ENCODE measurements at places on chromosomes 6 and 20. TPM values are rescaled to one million over a fixed set of nuclear protein-coding genes. Genes with fewer than 3 reads are reported as not detected.

Gene OGFR
- total RNA-seq, result 25.1 TPM

Gene TMEM217
- total RNA-seq, result 0.60 TPM

Gene IL22RA2
- not detected for total RNA-seq

Gene COL11A2
- 3.5 TPM for total RNA-seq

Gene C6orf58
- not detected for total RNA-seq

DNA sequence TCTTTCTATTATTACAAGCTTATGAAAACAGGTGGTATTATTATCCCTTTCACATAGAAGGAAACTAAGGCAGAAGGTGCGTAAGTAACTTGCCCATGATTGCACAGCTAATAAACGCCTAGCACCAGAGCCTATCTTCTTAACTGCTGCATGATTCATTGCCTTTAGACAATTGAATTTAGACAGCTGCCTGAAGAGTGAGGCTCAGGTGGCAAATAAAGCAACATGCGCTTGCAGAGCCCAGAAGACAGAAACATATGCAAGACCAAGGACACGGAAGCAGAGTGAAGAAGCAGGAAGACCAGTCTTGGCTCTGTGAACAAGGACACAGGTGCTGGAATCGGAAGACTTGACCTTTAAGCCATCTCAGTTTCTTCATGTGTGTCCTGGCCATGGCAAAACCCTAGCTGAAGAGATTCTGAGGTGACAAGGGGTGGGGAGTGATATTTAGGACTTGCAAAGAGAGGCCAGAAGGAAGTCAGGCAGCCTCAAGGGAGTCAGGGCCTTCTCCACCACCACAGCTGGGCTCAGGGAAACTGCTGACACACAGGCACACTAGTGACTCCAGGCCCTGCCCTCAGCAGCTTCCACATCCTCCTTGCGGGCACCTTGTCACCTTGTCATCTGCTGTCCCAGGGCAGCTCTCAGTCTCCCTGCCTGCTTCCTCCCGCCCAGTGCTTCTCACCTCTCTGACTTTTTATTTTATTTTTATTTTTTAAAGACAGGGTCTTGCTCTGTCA lies 91.7 kb upstream of the SLC22A16 start:
- H3K36me3 ChIP-seq, result no peaks in the 10 kb centered on the region
- H3K4me3 ChIP-seq, result no peak overlapping the region
- no peaks in the 10 kb centered on the region for H3K4me1 ChIP-seq
- DNase-seq, result no peak

DNA sequence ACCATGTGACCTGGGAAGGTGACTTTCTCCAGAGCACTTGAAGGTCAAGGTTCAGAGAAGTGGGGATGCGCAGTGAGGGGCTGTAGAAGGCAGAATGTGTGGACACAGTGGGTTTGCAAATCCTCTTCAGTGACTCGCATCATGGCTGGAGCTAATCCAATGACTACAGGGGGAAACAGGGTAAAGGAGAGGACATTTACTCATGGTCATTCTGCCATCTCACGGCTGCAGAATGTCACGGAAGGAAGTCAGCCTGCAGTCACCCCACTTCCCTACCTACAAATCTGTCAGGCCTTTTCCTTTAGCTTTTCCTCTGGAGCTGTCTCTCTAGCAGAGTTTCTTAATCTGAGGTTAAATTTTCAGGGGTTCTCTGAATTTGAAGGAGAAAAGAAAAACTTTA lies 337.6 kb downstream of the CDC5L start:
- H3K4me1 ChIP-seq, result no peaks in the 10 kb centered on the region
- no peak for DNase-seq
- no peaks in the 10 kb centered on the region for H3K27me3 ChIP-seq
- no peaks in the 10 kb centered on the region for H3K36me3 ChIP-seq
- H3K4me3 ChIP-seq, result no peak overlapping the region

GRCh38 chr20:50019466-50020256 lies 36.9 kb downstream of the SNAI1 start:
- H3K4me3 ChIP-seq, result no peak overlapping the region
- no peak for DNase-seq
- H3K36me3 ChIP-seq, result no peaks in the 10 kb centered on the region
- H3K27ac ChIP-seq, result no peak overlapping the region

GRCh38 chr20:8616792-8617191 lies 452.1 kb upstream of the PLCB4 start:
- H3K27ac ChIP-seq, result no peak overlapping the region
- no peaks in the 10 kb centered on the region for H3K36me3 ChIP-seq

DNA sequence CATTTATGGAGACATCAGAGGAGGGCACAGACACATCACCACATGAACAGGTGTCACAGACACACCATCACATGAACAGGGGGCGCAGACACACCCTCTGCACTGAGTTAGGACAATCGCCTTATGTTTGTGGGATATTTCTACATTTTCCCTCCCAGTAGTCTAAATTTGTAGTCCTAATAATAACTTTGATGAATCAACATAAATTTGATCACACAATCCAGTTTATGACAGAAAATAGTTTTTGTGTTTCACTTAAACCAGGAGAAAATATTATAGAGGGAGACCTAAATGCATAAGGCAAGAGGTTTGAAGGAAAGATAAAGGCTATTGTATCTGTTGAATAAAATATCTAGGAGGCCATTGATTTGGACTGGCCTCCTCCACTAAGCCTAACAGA lies 195.7 kb downstream of the GPX5 start:
- no peaks in the 10 kb centered on the region for H3K27me3 ChIP-seq
- H3K36me3 ChIP-seq, result no peaks in the 10 kb centered on the region
- no peak overlapping the region for H3K27ac ChIP-seq
- DNase-seq, result no peak
- no peaks in the 10 kb centered on the region for H3K4me1 ChIP-seq

DNA sequence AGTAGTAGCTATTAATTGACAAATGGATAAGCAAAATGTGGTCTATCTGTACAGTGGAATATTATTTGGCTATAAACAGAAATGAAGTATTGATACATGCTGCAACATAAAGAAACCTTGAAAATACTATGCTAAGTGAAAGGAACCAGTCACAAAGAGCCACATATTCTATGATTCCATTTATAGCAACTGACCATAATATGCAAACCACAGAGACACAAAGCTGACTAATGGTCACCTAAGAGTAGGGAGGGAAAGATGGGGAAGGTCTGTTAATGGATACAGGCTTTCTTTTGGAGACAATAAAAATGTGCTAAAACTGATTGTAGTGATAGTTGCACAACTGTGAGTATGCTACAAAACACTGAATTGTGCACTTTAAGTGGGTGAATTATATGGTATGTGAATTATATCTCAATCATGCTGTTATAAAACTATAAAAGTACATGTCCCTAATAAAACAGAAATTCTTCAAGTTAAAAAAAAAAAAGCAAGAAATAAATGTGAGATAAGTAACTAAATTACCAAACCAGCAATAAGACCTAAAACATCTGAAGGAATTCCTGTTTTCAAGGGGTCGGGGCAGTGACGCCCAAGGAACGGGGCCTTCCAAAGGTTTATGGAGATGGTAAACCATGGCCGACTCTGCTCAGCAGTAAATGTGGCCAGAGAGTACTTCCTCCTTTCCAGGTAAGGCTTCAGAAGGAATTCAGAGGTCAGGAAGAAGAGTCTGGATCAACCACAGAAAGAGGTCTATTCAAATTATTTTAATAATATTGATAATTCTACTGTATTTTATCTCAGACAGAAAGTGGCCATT lies 75.4 kb downstream of the ARHGAP18 start:
- no peaks in the 10 kb centered on the region for H3K4me1 ChIP-seq
- no peak overlapping the region for H3K27ac ChIP-seq
- no peak for DNase-seq
- no peaks in the 10 kb centered on the region for H3K27me3 ChIP-seq
- H3K36me3 ChIP-seq, result no peaks in the 10 kb centered on the region

DNA sequence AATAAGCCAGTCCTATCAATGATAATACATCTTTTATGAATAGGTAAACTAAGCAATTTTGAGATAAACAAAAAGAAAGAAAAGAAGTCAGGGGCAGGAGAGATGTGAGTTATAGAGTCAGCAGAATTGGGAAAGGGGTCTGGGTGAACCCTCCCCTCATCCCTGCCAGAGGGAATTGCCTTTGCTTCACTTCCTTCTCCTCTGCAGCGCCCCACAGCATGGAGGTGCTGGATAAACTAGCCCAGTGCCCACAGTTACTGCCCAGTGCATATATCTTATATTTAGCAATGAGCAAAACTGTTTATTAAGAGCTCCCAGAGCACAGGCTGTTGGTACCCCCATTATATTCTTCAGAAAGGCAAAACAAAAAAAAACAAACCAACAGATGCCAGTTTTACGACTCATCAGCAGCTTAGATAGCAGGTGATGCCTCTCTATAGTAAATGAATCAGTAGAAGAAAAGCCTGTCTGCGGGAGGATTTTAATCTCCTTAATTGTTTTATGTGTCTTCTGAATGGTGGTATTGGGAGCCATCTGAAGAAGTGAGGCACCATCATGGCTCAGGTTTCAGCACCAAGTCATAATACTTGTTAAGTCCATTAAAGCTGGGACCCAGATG lies 419.2 kb downstream of the EPM2A start:
- H3K4me1 ChIP-seq, result no peaks in the 10 kb centered on the region
- no peak overlapping the region for H3K4me3 ChIP-seq
- no peak overlapping the region for H3K27ac ChIP-seq
- H3K27me3 ChIP-seq, result no peaks in the 10 kb centered on the region
- no peaks in the 10 kb centered on the region for H3K36me3 ChIP-seq

- no peaks in the 10 kb centered on the region for H3K4me1 ChIP-seq
- DNase-seq, result no peak
- H3K27ac ChIP-seq, result no peak overlapping the region
- no peak overlapping the region for H3K4me3 ChIP-seq
These were observed 110.0 kb upstream of the EYS start for GRCh38 chr6:65816991-65817390.

- H3K27me3 ChIP-seq, result no peaks in the 10 kb centered on the region
- H3K4me3 ChIP-seq, result no peak overlapping the region
- no peaks in the 10 kb centered on the region for H3K36me3 ChIP-seq
These were observed 70.0 kb upstream of the TBXT start for GRCh38 chr6:166237617-166238016.

DNA sequence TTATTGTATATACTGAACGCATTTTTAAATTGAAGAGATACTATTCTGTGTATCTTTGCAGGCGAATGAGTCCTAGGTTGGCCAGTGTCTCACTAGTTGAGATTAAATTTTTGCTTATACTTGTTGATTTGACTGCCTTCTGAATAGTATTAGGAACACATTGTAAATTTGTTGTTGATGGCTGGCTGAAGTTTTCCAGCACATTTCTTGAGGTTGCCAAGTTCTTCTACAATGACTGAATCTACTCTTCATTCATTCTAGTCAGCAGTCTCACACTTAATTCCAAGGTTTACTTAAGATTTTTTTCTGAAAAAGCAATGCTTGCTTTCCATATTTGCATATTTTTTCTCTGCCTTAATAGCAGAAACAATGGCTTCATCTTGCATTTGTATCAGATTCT lies 151.7 kb downstream of the ZFAND3 start:
- DNase-seq, result no peak
- no peaks in the 10 kb centered on the region for H3K36me3 ChIP-seq
- H3K4me3 ChIP-seq, result no peak overlapping the region
- no peaks in the 10 kb centered on the region for H3K4me1 ChIP-seq
- no peaks in the 10 kb centered on the region for H3K27me3 ChIP-seq
- no peak overlapping the region for H3K27ac ChIP-seq

All from H1 (cell line).